ENCODE measurements at places on chromosomes 7 and 10.

DNA sequence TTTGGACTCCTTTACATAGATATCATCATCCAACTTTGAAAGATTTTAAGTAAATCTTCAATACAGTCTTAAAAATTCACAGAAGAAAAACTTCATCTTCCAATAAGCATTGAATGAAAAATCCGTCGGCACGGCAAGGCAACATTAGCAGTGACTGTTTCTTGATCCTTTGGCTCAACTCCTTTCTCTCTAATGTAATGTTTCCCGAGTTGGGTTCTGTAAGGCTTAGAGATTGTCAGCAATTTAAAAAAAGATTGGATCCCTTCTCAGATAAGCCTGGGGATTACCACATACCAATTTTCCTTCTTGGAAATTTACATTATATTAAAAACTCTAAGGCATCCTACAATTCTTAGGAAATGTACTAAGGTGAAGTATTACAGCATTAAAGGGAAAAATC is 291.8 kb downstream of the PLXDC2 start:
- DNase-seq, result no peak

DNA sequence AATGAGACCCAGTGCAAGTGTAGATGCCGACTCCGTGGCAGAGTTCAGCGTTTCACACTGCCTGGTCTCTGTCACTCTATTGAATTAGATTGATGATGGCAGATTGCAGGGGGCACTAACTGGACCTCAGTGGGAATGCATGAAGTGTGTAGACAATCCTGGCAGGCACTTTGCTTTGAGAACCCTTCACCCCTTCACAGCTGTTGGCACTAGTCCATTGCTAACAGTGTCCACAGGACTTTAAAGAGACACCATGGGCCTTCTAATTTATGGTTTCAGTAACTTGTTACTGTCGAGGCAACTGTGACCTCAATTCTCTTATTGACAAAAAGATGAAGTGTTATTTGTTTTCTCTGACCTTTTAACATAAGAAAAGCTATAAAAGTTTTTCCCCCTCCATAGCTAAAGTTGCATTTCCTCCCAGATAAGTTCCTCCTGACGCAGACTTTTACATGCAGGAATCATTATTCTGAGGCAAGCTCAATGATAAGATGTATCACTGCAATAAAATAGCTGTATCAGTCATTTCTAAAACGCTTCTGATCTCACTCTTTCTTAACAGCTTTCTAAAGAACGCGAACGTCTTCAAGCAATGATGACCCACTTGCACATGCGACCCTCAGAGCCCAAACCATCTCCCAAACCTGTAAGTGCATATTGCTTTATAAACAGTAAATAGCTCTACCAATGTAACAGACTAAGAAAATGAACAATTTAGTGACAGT is 238.9 kb downstream of the FOXP2 start:
- no peak for DNase-seq

- no peak for DNase-seq
Measured at GRCh38 chr10:127561647-127562046, 12.5 kb downstream of the NPS start.

DNA sequence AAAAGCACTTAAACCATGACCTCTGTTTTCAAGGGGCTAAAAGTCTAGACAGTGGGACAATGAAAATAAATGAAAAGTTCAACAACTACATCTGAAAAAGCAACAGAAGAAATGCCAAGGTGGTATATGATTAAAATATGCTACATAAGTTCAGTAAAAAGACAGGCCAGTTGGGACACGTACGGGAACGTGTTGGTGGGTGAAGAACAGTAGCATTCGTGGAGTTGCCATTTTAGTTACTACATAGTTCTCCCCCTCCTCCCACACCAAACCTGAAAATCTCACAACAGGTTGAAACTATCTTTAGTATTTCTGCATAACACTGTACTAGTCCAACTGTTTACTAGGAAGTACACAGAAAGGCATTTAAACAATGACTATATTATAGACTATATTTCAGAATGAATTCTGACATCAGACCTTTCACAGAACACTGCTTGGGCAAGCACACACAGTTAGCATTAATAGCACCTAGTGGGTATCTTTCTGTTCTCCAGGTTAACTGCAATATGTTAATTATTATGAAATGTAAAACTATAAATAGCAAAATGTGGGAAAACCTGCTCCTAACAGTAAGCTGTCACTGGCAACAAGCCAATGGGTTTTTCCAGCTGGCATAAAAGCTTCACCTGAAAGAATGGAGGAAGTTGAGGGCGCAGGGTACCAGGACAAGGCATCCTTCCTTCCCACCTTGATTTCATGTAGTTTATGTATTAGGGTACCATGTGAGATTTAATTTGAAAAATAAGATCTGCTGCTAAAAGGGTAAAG is 135.0 kb downstream of the STRA8 start:
- no peak for DNase-seq

GRCh38 chr10:88608780-88609179 is 22.2 kb downstream of the LIPJ start:
- DNase-seq, result no peak

GRCh38 chr10:96673318-96674099 is 46.8 kb downstream of the PIK3AP1 start:
- DNase-seq, result no peak

DNA sequence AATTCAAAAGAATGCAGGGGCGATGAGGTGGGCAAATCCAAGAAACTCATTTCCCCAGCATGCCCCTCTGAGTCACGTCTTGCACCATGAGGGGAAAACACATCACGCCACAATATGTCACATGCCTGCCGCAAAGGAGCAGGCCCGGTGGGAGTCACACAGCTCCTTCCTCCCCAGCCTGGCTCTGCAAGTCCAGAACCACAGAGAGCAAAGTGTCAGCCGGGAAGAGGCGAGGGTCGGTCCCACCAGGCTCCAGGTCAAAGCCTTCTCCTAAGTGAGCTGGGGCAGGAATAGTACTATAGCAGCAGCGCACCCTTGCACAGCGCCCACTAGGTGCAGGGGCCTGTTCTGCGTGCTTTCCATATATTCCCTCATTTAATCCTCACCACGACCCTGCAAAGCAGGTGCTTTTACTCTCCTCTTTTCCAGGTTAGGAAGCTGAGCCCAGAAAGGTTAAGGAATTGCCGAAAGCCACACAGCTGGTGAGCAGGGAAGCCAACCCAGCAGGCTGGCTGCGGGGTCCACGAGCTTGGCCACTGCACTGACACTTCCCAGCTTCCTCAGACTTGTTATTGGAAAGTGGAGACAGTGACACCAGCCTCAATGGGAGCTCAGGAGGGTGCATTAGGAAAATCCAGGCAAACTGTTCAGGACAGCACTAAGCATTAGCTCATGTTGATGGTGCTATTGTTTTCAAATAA is 94.0 kb upstream of the ZMIZ1 start:
- no peak for DNase-seq

DNA sequence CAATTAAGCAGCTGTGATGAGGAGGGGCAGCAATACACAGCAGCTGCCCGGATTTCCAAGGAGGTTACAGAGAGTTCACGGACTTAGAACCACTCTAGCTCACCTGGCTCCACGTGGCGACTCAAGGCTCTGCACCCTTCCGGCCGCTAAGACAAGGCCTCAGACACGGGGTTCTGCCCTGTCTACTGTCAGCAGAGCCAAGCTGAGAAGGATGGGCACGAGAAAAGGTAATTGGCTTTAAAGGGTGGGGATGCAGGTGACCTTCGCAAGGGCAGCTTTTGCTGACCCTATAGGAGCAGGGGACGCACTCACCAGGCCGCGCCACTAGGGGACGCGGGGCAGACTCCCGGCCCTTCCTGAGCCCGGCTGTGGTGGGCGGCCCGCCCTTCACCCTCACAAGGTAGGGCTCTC is 152.4 kb downstream of the KIF20B start:
- DNase-seq, result no peak

DNA sequence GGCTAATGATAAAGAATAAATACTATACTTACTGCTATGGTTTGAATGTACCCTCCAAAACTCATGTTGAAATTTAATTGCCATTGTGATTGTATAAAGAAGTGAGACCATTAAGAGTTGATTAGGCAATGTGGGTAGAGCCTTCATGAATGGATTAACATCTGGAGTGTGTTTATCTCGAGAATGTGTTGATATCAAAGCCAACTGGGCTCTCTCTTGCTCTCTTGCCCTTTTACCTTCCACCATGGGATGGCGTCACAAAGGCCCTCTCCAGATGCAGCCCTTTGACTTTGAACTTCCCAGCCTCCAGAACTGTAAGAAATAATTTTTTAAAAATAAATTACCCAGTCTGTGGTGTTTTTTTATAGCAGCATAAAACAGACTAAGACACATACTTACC is 50.1 kb upstream of the GHITM start:
- DNase-seq, result no peak

GRCh38 chr7:114481999-114482398 is 67.4 kb downstream of the FOXP2 start:
- no peak for DNase-seq

DNA sequence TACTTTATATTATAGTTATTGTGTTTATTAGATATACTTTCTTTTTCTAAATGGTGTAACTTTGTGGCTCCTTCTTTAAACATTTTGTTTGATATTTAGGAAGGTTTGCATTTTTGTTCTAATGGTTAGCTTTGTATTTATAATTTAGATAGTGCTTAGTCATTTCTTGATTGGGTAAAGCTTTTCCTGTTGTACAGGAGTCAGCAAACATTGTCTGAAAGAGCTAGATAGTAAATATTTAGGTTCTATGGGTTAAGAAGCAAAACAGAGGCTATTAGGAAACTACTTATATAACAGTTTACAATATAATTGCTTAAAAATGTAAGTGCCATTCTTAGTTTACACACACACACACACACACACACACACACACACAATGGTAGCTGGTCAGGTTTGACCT is 70.6 kb upstream of the CCDC6 start:
- DNase-seq, result no peak

GRCh38 chr10:89478739-89479654 is 56.4 kb downstream of the SLC16A12 start:
- DNase-seq, result no peak

GRCh38 chr7:42017349-42017986 is 219.5 kb downstream of the GLI3 start:
- no peak for DNase-seq

DNA sequence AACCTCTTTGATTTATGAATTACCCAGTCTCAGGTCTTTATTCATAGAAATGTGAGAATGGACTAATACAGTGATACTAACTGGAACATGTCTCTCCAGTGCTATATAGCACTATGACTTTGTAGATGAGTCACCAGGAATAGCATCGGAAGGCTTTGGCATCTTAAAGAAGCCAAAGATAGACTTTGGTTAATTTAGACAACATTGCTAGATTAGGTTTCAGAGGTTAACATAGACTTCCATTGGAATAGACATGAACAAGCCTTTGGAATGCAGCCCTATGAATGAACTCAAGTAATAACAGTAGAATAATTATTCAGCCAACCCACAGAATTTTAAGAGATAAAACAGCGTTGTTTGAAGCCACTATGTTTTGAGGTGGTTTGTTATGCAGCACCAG is 169.2 kb downstream of the HGF start:
- DNase-seq, result no peak

- DNase-seq, result no peak
Measured at GRCh38 chr10:70651661-70652060, 20.6 kb upstream of the ADAMTS14 start.

DNA sequence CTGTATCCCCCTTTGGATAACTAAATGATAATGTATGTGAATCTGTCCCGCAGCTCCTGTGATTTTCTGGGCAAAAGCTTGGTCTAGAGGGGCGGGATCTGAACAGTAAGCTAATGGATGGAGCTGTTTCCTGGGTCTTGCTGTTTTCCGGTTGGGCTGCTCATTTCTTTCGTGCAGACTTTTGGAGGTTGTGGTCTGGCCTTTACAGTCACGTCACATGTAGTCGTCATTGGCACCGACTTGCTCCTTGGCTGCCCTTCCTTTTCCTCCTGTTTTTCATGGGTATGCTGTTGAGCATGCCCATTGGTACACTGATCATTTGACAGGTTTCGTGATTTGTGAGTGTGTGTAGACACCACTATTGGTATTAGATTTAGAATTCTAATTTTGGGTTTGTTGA is 2.0 kb downstream of the FBH1 start:
- DNase-seq, result no peak

- no peak for DNase-seq
Measured at GRCh38 chr7:129857313-129857712, 95.4 kb downstream of the UBE2H start.

DNA sequence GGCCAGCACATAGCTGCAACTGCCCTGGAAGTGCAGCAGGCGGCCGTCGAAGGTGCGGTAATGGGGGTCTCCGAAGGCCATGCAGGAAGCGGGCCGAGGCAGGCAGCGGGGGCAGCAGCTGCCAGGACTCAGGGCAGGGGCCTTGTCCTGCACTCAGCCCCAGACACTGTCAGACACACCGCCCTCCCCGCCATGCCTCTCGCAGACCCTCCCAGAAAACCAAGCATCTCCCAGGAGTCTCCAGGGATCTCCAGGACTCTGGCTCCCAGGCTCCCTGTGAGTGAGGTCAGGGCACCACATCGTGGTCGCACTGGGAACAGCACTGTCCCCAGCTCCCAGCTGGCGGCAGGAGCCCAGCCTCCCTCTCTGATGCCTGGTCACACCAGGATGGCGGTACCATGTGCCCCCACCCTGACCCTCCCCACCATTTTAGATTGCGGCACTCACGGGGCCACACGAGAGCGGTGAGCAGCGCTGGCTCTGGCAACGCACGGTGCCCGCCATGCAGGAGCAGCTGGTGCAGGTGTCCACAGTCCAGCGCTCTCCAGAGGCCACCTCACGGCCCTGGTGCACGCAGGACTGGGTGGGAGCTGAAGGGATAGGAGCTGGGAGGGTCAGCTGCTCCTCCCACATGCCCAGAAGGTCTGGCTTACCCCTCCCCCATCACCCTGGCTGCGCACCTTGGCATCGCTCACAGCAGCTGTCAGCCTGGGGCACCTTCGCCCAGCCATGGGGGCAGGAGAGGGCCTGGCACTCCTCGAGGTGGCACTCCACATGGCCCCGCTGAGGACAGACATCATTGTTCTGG is 17.5 kb downstream of the ATP6V1F start:
- no peak for DNase-seq

DNA sequence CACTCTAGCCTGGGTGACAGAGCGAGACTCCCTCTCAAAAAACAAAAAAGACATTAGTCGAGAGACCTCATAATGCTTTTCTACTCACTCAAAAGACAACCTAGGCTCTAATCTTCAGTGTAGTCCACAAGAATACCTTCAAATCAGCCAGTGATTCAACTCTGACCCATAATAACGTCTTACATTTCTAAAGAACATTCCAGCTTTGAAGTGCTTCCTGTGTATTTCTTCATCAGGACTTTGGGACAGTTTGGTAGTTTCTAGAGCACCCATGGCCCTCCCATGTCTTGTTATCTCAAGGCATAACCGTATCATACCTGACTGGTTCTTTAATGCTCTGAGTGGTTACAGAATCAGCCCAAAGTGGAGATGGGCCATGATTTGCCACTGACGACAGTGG is 221.3 kb downstream of the SKIDA1 start:
- no peak for DNase-seq

GRCh38 chr7:2478800-2479199 is 2.6 kb upstream of the GRIFIN start:
- DNase-seq, result no peak
